ENCODE measurements at places on chromosomes 12 and 14.

GRCh38 chr12:26009593-26009992, 51.1 kb downstream of the RASSF8 start:
- DNase-seq, result no peak

GRCh38 chr14:55142466-55142865, 13.4 kb downstream of the LGALS3 start:
- no peak for DNase-seq

- DNase-seq, result no peak
Observed at GRCh38 chr12:57545809-57546437, 1.1 kb downstream of the DCTN2 start.

- DNase-seq, result no peak
Observed at GRCh38 chr12:52199294-52199919, 7.6 kb upstream of the KRT80 start.

DNA sequence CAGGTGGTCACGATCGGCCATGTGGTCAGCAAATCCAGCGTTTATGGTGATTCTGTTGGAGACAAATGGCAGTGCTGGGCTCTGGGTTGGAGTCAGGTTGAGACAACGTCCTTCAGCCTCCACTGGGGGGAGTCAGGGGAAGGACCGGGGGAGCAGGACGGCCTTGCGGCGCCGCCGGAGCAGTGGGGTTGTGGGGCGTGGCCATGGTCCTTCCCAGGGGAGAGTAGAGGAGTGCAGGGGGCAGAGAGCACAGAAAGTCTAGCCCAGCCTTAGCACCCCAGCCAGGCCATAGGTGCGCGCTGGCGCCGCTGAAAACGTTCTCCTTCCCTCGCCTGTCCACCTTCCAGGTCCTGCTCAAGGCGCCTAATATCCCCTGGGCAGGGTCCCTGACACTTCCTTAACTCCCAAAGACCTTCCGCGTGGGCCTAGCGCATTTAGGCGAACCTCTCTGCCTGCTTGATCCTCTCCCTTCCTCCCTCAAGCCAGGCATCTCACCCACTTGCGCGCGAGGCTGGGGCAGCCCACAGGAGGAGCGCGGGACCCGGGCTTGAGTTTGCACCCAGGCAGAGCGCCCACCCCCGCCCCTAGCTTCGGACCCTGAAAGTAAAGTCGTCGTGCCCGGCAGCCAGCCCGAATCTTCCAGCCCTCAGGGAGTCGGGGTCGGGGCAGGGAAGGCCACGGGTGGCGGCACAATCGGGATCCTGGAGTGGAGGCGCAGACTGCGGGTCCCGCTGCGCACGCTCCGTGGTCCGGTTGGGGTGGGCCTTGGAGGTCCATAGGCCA, 3.1 kb upstream of the KIF26A start:
- no peak for DNase-seq

GRCh38 chr12:46608431-46609272, 217.1 kb downstream of the SLC38A4 start:
- DNase-seq, result no peak

DNA sequence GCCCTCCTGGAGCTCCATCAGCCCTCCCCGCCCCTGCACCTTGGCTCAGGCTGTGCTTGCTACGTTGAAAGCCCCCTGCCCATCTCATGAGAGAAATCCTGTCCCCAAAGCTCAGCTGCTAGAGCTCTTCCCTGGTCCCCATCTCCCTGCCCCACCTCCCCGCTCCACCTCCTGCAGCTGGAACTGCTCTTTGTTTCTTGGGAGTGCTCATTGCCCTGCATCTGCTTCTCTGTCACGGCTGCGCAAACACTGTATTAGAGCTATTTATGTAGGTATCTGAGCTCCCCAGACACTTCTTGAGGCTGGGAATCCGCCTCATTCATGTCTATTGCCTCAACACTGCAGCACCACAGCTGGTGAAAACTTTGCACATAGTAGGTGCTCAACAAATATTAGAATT, 32.8 kb upstream of the PRIMA1 start:
- no peak for DNase-seq

- DNase-seq, result no peak
Observed at GRCh38 chr12:49582201-49582600, 14.3 kb upstream of the MCRS1 start.

DNA sequence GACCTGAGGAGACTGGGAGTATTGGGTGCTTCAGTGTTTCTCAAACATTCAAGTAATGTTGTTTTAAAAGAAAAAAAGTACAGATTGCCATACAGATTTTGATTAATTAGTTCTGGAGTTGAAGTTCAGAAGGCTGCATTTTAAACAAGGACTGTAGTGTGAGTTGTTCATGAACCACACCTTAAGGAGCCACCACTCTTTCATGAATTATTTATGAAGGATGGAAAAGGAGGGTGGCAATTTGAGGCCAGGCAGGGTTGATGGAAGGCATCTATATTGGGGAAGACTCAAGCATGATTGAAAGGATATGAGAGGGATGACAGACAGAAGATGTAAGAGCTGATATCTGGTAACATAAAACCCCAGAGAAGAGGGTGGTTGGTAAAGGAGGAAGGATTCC, 146.6 kb upstream of the CAND1 start:
- DNase-seq, result no peak

DNA sequence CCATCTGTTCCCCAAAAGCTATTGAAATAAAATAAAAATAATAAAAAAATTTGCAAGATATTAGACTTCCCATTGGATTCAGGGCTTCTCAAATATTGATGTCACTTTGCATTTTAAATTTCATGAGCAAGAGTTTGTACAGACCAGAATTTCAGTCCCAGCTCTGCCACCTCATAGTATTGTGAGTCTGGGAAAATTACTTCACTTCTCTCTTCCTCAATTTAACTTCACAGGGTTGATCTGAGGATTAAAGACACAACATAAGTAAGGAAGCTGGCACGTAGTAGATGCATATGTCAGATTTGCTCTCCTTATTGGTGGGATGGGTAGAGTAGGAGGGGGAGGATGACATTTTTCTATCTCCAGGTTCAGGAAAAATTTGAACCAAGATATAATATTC, 32.8 kb downstream of the COX8C start:
- DNase-seq, result no peak

- DNase-seq, result no peak
Observed at GRCh38 chr14:99966912-99967311, 98.3 kb upstream of the EVL start.

DNA sequence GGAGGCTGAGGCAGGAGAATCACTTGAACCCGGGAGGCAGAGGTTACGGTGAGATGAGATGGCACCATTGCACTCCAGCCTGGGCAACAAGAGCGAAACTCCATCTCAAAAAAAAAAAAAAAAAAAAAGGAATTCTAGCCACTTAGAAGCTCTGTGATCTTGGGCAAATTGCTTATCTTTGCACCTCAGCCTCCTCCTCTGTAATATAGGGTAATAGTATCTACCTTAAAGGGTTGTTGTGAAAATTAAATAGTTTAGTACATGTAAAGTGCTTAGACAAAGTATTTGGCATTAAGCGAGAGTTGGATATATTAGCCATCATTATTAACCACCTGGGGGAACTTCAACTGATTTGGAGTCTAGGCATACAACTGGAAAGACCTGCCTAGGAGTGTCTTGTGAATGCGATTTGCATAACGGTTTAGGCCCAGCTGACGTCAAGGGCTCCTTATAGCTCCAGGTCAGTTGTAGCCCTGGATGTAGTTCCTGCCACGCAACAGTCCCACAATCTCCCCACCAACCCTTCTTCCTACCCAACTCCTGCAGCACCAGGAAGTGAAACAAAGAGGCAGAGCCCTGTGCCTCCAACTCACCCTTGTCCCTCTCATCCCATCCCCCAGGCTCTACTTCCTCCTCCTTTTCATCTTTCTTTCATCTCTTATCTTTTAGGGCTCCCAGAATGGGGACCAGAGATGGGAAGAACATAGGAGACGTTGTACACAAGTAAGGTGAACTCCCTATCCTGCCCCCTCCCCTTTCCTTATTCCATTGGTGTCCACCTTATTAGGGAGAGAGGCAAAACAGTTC, 2.1 kb upstream of the IL23A start:
- DNase-seq, result no peak

DNA sequence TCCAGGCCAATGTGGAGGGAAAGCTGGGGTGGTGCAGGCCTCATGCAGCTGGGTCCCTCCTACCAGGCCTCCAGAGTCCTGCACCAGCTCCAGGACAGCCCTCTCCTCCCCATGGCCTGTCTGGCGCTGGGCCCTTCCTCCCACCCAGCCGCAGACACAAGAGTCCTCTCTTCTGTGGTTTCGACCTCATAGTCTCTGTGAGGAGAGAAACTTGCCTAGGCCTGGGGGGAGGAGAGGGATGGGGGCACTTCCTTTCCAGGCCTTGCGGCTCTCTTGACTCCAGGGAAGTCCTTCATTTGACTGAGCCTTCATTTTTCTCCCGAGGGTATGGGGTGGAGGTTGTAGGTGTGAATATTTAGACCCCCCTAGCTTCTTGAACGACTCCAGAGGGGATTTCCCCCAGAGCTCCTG, 2.3 kb downstream of the MMP14 start:
- no peak for DNase-seq

DNA sequence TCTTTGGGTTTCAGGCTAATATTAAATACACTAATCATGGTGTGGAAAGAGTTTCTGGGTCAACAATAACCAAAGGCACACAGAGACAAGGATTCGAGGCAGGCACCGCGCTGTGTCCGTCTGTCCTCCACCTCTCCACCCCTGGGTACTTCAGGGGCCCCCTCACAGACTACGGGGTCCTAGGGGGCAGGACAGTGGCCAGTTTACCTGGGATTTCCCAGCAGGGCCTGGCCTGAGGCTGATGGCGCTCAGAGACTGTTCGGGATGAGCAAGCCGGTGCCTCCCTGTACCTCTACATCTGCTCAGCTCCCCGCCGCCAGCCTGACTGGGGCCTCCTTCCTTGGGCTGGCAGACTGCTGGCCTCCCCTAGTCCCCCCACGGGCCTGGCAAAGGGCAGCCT, 18.1 kb upstream of the EIF5 start:
- no peak for DNase-seq

- no peak for DNase-seq
Observed at GRCh38 chr12:109529691-109530640, 43.3 kb downstream of the MMAB start.

GRCh38 chr14:61749867-61750266, 12.4 kb upstream of the SNAPC1 start:
- DNase-seq, result no peak

DNA sequence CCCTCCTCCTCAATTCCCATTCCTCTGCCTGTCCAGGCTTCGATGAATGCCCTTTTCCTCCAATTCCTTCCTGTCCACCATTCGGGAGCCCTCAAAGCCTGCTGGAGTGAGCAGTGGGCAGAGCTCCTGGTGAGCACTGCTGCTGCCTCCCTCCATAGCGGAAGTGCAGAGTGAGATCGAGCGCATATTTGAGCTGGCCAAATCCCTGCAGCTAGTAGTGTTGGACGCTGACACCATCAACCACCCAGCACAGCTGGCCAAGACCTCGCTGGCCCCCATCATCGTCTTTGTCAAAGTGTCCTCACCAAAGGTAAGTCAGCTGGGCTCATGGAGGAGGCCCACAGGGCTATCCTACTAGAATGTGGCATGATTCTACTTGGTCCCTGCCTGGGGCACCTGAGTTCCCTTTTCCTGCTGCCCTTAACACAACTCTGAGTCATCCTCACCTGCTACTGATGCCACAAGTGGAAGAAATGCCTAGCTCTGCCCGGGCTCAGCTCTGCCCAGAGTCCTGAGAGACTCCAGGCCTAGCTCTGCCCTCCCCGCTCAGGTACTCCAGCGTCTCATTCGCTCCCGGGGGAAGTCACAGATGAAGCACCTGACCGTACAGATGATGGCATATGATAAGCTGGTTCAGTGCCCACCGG, 8.0 kb downstream of the CACNB3 start:
- DNase-seq, result no peak

DNA sequence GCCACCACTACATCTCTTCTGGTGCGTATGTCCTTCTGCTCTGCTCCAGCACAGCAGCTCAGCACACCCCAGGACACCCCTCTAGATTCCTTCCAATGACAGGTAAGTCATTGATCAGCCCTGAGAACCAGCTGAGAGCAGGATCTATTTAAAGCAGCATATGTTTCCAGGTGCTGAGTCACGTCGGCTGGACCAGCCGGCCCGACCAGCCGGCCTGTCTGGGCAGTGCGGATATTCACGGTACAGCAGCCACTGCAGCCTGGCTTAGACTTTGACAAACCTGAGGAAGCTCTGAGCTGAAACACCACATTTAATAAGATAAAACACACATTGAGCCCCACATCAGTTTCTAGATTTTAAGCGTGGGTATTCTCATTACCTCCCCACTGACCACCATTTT, 31.8 kb upstream of the RPH3A start:
- DNase-seq, result no peak

DNA sequence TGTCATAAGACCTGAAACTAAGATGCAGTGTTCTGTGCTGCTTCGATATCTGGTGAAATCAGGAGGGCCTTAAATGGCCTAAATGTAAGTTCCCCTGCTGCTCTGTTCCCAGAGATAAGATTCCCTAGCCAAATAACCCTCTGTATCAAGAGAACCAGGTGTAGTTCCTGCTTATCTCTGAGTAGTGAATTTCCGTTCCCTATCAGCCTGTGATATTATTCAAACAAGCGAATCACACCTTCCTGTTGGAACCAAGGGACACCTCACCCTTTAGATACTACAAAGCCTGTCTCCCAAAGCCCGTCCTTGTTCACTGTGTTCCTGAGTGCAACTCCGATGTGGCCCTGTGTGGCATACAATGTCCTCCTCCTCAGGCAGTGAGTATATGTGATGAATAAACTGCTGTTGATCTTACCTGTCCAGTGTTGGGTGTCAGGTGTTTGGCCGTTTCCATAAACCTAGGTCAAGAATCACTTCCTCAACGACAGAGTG, 52.2 kb upstream of the COCH start:
- DNase-seq, result no peak

- no peak for DNase-seq
Observed at GRCh38 chr14:57687416-57687815, 178.5 kb downstream of the SLC35F4 start.

GRCh38 chr12:52498946-52499345, 5.9 kb upstream of the KRT6A start:
- DNase-seq, result no peak

- DNase-seq, result no peak
Observed at GRCh38 chr12:26723379-26724308, 109.3 kb downstream of the ITPR2 start.

DNA sequence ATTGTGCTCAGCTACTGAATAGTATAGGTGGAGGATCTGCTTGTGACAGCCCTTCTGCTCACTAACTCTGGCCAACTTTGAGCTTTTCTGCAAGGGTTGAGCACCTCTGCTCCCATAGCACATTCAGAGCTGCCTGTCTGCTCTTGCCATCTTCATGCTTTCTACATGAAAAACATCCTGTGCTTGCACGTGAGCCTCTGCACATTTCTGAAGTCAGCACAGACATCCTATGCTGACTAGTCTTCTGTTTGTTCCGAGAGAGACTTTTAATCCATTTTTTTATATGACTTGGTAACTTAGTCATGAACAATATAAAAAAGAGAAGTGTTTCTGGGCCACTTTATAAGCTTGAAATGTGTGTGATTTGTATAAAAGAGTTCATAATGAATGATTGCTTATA, 969.3 kb downstream of the TMTC2 start:
- no peak for DNase-seq

DNA sequence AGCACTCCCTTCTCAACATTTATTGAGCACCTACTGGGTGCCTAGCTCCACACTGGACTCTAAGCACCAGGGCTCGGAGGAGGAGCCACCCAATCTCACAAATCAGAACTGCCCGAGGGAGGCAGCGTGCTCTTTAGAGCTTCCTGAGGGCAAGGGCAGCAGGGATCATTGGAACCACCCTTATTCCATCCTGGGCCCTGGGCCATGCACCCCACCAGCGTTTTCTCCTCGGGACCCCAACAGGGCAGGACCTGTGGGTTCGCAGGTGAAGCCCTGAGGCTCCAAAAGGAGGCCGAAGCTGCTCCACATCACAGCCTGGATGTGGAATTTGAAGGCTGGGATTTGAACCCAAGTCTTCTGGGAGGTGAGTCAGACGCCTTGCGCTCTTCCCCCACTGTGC, 15.4 kb downstream of the TMEM119 start:
- no peak for DNase-seq

All from T-helper 17 cell (primary cell).